ENCODE measurements at places on chromosomes 12 and 14.
A peak's percentile ranks its signal among the peaks of the same experiment; 100 is the strongest.

- DNase-seq: no peak
Observed at GRCh38 chr12:19212245-19212644, 82.7 kb downstream of the PLEKHA5 start.

- DNase-seq: peak; percentile 5
Observed at GRCh38 chr14:22177870-22178269, 411.2 kb downstream of the DAD1 start.

DNA sequence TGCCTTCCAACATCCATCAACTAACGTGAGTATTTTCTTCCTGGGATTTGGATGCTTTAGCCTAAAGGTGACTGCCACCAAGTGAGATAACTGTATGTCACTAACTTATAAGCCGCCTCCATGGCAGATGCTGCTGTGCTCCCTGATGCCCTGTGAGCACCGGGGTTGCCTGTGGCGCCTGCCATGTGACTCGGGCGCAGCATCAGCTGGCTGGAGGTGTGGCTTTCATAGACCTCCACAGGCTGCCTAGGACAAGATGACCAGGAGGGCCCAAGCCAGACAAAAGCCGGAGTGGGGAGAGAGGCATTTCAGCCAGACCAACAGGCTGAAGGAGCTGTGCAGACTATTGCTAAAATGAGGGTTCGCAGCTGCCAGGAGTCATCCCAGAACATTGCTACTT, 55.7 kb downstream of the ANAPC7 start:
- no peak for DNase-seq

- DNase-seq: no peak
Observed at GRCh38 chr12:89203144-89203543, 149.2 kb downstream of the DUSP6 start.

DNA sequence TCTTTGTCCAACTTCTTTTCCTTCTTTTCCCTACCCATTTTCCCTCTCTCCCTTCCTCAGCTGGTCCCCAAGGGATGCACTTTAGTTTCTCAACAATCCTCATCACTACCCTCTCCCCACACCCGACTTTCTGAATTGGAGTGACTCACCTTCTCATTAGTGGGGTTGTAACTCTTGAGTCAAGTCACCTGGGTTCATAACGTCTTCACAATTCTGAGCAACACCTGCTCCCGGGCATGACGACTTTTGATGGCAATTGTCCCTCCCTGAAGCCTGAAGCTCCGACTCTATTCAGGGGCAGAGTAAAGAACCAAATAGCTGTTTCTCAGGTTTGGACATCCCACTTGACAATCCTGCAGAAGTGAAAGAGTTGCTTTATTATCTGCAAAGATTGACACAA, 82.7 kb upstream of the OTX2 start:
- no peak for DNase-seq

DNA sequence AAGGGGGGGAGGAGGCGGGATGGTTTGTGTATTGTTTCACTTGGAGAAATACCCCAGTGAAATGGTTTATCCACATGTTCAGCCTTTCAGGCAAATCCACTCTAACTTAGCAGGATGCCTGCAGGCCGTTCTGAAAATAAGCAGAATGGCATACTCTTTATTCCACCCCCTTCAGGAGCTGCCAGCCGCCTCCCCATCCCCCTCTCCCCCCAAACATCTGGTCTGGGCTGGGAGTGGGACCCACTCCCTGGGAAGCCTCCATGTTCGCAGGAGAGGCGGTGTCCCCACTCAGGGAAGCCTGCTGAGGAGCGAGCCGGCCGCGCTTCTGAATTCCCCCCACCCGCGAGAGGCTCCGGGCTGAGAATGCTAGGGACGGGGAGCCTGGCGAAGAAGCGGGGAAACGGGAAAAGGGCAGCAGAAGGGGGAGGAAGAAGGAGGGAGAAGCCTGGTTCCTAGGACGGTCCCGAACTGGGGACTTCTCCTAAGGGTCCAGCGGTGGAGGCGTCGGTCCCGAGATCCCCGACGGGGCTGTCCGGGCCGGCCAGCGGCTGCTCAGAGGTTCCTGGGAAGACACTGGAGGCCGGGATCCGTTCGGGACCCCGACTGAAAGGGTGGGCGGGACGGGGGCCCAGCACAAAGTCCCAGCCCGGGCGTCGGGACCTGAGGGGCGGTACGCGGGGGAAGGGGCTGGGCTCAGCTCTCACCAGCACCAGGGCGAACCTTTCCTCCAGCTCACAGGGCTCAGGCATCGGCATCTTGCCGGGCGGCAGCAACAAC, 666 bp downstream of the FMNL3 start:
- no peak for DNase-seq

DNA sequence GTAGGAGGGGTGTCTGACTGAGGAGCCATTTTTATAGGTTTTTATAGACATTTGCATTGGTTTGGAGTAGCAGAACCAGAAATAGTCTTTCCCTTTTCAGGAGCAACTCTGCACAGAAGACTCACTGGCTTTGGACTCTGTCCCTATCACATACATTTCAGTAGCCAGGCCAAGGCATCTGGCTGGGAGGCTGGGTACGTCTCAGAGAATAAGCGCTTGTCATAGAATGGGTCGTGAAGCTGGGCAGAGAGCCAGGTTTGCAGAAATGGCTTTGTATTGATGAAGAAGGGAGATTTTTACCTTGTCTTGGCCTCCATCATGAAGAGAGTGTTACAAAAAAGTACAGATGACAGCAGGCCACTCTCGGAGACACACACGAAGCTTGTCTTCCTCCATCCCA, 98.6 kb downstream of the CACNA1C start:
- no peak for DNase-seq

DNA sequence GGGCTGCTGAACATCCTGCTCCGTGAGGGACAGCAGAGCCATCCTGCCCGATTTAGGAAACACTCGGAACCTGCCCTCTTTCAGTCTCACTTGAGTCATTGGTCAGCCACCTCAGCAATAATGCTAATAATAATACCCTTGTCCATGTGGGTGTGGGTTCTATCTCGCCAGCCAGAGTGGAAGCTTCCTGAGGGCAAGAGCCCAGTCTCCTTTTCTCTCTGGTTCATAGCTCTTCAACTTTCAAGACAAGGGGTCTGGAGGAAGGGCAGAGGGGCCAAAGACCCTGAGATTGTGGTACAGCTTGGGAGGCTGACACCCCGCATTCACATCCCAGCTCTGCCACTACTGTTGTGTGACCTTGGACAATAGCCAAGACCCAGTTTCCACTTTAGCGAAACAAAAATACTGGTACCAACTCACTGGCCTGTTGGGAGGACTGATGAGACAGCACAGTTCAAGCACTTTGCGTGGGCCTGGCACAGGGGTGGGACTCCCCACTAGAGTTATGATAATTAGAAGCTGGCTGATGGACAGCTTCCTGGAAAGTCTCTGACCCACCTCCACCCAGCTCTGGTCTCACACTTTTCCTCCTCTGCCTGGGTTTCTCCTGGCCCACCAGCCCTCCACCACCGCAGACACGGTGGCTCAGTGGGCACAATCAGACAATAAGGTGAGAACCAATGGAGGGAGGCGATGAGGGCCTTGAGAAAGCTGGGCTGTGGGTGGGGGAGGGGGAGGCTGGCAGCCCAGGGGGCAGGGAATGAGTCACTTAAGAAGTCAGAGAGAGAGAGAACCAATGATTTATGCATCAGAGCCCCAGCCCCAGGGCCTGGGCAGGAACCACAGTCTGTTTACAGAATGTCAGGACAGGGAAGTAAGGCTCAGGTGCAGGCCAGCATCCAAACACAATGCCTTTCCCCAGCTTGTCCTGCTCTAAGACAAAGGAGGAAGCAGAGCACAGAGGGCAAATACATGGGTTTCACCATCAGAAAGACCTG, 9.6 kb downstream of the FAIM2 start:
- peak; percentile 11 for DNase-seq

- DNase-seq: no peak
Observed at GRCh38 chr12:109307051-109307450, 2.0 kb downstream of the FOXN4 start.

DNA sequence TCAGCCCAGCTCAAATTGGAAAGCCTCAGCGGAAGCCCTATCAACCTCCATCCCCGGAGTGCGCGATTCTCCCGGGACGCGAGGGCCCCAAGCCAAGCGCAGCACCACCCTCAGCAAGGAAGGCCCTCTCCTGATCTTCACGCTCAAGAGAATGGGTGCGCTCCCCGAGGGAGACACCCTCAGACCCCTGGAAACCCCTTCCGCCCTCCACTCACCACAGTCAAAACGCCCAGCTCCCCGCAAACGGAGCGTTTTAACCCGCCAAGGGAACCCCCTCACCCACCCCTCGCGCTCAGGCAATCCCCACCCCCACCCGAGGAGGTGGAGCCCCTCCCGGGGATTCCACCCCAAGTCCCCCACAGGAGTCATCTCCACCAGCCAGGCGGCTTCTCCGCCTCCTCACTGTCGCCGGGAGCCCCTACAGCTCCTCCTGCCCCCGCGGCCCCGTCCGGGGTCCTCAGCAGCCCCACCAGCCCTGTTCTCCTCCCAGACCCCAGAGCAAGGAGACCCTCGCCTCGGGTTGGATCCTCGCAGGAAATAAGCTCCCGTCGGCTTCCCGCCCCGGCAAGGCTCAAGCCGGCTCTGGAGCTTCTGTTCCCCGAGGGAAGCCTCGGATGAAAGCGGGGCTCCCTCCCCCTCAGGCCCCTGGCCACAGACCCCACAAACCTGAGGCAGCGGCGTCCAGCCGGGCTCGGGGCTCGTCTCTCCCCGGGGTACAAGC, 507 bp downstream of the BAZ2A start:
- peak; percentile 78 for DNase-seq

GRCh38 chr12:45577844-45578399, 151.6 kb upstream of the ARID2 start:
- peak; percentile 12 for DNase-seq

GRCh38 chr12:93108985-93109384, 179.9 kb upstream of the EEA1 start:
- DNase-seq: no peak

GRCh38 chr12:20367583-20368113, 689 bp upstream of the PDE3A start:
- no peak for DNase-seq

GRCh38 chr12:50786498-50787231, 22.8 kb downstream of the ATF1 start:
- no peak for DNase-seq

DNA sequence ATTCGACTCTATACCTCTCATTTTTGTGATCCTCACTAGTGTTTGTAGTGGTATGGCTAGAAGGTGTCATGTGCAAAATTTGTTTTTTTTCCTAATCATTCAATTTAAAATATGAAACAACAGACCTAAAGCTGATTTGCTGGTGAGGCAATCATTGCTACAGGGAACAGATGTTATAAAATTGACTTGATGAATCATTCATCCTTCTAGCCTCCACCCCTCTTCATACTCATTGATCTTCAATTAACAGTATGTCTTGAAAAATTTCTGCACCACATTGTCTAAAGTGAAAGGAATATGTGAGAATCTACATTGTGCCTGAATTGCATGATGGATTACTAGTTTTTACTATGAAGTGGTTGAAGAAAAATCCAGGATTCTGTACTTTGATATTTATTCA, 349.0 kb upstream of the NAV3 start:
- DNase-seq: no peak
